HuH-7 (cell line): ENCODE measurements at places on chromosomes 6 and 20.

- DNase-seq = peak; percentile 89
These were observed 7.9 kb downstream of the COL9A3 start for GRCh38 chr20:62824476-62825332.

GRCh38 chr6:166586424-166587156 is at the start of gene RAMACL:
Gene RAMACL, minus strand, starts transcription at chr6:166586678. Its CDS starts 201 bp downstream, at chr6:166586477.
- DNase-seq = peak; percentile 67

DNA sequence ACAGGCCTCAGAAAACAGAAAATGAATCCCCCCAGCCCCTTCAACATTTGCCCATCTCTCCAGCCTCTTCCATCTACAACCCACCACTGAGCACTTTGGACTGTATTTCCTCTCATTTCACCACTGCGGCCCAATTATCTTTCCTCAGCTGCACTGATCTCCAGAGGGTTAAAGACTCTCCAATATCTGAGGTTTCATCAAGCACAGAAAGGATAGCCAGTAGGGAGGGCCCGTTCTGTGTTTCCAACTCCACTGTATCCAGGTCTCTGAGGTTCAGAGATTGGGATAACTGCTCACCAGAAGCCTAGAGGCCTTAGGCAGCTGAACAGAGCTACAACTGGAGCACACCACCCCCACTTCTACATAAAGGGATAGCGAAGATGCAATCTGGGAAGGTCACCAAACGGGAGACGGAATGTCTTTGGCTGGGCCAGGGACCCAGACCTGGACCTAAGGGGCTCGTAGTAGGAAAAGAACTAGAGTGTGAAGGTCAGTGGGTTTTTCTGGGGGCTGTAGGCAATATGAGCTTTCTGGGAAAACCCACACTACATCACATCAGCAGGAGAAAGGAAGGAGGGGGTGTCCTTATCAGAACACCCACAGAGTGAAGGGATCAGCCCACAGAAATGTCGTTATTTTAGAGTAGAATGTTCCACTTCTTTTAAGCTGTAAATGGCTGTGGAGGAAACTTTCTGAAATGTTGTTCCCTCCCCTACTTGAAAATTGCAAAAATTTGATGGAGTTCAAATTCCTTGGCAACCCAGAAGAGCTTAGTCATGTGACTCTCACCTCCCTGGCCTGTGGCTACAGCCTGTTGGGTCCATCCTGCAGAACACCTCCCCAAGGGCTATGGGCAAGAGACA is 7.3 kb downstream of the KCNK5 start:
- no peak for DNase-seq

GRCh38 chr6:36418558-36418957 is 24.1 kb downstream of the PXT1 start:
- DNase-seq = no peak

GRCh38 chr20:62575976-62576722 is 66.2 kb upstream of the SLCO4A1 start:
- no peak for DNase-seq

DNA sequence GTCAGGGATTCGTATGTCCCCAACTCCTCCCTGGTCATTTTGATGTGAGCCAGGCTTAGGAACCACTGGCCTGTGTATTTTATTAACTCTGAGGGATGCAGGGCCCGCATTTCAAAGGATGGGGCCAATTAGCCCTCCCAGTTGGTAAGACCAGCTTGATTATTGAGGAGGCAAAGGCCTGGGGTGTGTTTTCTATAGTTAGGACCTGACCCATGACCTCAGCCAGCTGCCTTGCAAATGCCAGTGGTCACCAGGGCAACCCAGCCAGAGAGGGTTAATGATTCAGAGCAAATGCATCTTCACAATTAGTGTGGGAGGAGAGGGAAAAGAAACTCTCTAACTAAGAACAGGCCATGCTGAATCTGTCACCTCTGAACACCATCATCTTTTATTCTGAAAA is 835.4 kb downstream of the MAFB start:
- no peak for DNase-seq

DNA sequence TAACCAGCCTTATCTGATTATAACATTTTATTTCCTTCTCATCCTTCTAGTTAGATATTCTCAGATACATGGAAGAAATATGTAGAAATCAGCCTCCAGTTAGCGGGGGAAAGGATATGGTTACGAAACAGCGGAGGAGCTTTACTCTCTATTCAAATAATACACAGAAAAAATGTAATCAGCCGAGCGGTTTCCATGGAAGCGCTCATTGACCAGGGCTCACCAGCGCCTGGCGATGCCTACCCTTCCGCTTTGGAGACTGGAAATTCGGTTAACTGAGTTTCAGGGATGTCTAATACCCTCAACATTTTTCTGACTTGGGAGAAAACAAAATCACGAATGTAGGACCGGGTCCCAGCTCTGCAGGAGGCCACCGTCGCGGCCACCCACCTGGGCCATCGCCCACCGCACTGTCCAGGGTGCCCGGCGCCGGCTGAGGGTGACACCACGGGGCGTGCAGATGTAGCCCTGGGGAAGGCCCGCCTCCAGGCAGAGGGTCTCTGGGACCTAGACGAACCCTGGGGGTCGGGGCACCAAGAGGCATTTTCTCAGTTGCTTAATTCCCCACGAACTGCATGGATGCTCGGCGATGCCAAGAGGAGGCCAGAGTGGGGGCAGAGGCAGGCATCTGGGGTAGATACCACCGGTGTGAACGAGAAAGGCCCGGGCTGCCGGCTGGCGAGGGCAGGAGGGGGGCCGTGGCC is 1.7 kb downstream of the PRR18 start:
- peak; percentile 59 for DNase-seq

DNA sequence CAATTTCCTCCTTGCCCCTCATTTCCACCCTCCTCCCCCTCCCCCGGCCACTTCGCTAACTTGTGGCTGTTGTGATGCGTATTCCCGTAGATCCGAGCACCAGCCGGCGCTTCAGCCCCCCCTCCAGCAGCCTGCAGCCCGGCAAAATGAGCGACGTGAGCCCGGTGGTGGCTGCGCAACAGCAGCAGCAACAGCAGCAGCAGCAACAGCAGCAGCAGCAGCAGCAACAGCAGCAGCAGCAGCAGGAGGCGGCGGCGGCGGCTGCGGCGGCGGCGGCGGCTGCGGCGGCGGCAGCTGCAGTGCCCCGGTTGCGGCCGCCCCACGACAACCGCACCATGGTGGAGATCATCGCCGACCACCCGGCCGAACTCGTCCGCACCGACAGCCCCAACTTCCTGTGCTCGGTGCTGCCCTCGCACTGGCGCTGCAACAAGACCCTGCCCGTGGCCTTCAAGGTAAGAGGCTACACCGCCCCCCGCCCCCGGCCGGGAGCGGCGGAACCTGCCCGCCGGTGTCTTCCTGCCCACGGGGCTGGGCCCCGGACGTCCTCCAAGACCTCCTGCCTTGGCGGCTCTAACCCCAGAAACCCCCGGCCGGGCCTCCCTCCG is 44.9 kb upstream of the SUPT3H start:
- no peak for DNase-seq
